ENCODE measurements at places on chromosomes 1 and 21. TPM values are rescaled to one million over a fixed set of nuclear protein-coding genes. Genes with fewer than 3 reads are reported as not detected.

DNA sequence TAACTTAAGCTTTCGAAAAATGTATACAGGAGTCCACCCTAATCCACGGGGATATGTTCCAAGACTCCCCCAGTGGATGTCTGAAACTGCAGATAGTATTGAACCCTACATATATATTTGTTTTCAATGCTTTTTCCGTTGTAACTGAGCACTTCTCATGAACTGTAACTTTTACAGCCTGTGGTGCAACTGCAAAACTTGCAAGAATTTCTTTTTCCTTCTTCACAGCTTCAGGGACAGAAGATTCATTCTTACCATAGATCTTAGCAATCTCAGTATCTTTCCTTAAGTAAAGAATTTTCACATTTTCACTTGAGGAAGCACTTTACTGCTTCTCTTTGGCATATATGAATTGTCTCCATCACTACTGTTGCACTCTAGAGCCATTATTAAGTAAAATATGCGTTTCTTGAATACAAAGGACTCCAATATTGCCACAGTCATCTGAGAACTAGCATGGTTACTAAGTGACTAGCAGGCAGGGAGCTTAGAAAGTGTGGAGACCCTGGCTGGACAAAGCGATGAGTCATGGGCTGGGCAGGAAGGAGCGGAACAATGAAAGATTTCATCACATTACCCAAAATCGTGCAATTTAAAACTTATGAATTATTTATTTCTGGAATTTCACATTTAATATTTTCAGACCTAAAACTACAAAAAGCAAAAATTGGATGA lies 14.1 kb downstream of the DPYD start:
- no peak overlapping the region for H3K27ac ChIP-seq
- peaks cover 15% of the 10 kb centered on the region for H3K4me1 ChIP-seq
- no peaks in the 10 kb centered on the region for H3K36me3 ChIP-seq
- no peaks in the 10 kb centered on the region for H3K27me3 ChIP-seq

GRCh38 chr1:243834130-243834529 lies 15.9 kb downstream of the AKT3 start:
- H3K36me3 ChIP-seq: no peaks in the 10 kb centered on the region
- no peaks in the 10 kb centered on the region for H3K4me1 ChIP-seq
- no peak overlapping the region for H3K4me3 ChIP-seq
- no peak for DNase-seq
- H3K27ac ChIP-seq: no peak overlapping the region

Gene TRPM2
- total RNA-seq: 0.46 TPM

Gene RHCE
- total RNA-seq: not detected

Gene FGR
- 4.0 TPM for total RNA-seq
